ENCODE measurements at places on chromosomes 4 and X.

DNA sequence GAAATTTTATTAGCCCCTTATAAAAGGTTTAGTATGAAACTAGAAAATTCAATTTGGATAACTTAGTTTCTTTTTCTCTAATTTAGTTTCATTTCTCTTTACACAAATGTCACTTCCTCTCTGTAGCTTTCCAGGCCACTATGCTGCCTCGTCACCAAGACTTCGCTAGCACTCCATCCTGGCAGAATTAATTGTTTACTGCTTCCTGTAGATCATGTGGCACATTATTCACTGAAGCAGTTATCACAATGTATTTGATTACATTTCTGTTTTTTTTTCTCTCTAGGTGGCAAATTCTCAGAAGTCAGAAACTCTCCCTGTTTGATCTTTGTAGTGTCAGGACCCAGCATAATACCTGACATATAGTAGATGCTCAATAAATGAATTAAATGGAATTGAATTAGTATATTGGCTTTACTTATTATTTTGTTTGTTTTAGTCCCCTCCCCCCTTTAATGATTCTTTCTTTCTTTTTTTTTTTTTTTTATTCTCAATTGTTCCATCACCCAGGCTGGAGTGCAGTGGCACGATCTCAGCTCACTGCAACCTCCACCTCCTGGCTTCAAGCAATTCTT, 9.3 kb upstream of the SAT1 start:
- no peak for DNase-seq

DNA sequence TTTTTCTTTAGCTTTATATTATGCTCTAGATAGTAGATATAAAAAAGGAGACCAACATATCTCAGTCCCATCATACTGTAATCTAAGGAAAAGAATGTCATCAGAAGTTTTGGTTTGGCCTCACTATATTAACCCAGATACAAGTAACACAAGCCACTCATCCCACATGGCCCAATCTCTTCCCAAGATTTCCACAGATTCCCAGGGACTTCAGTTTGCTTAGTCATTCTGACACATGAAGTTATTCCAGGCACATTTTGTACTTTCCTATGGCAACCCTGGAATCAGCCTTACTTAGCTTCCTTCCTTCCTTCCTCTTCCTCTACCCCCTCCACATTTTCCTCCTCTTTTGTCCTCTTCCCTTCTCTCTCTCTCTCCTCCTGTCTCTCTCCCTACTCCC, 21.7 kb upstream of the DCLK2 start:
- DNase-seq, result no peak

GRCh38 chr4:23932901-23933308, 43.1 kb upstream of the PPARGC1A start:
- no peak for DNase-seq

DNA sequence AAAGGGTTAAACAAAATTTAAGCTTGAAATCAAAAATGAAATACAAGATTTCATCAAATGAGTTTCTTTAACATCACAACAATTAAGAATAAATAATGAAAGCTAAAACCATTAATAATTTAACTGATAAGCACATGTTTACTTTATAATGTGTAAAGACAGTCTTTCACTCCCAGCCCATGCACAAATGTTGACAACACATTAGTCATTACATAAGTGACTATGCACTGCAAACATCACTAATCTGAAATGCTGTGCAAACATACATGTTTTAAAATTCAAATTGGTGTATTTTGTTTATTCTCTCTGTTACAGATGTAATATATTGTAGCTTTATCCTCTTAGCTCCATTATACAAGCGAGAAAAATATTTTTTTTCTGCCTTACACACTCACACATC, 220.6 kb upstream of the CPXCR1 start:
- no peak for DNase-seq

- DNase-seq, result peak; percentile 16
These were observed 298.8 kb upstream of the TAPT1 start for GRCh38 chr4:16524911-16525554.

- peak; percentile 3 for DNase-seq
These were observed 8.1 kb downstream of the MBNL3 start for GRCh38 chrX:132480581-132481203.

- no peak for DNase-seq
These were observed 232.3 kb downstream of the FRMPD4 start for GRCh38 chrX:12370497-12370986.

- DNase-seq, result no peak
These were observed 949.9 kb downstream of the TECRL start for GRCh38 chr4:63459329-63459728.

DNA sequence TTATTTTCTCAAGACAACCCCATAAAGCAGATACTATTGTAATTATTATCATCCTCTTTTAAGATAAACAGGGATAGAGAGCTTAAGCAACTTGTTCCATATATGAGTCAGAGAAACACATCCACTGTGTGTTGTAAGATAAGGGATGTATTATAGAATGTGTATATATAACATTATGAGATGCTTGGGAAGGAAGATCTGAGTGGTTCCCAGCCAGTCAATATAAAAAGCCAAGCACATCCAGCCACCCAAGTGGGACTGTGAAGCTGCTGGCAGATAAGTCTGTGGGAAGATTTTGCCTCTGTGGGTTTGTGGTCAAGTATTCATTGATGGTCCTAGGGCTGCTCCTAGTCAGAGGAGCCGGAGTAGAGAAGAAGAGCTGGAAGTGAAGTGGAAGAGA, 16.5 kb upstream of the BMPR1B start:
- DNase-seq, result peak; percentile 59

DNA sequence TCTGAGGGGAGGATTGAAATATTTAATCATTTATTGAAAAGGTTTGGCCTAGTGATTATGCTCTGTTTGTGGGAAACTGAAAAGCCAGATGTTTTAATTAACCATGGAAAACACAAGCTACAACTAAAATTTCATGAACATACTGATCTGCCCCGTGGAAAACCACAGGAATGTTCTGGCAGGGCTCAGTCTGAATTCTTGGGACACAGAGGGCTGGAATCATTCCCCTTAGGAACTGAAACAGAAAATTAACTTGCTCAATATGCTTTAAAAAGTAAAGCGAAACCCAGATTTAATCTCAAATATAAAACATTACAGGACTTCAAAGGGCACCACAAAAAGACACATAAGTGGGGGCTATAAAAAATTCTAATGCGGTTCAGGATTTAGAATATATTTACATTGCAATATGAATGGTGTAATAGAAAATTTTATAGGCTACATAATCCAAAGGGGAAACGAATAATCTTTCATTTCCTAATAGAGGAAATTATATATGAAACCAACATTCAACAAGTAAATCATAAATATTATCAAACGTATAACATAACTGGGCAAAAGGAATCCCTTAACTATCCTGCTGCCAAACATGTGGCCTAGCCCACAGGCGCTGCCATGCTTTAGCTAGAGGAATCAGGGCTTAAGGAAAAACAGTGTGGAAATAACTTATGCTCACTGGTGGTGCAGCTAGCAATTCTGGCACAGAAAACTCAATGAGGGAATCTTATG, 70.9 kb downstream of the APBB2 start:
- peak; percentile 95 for DNase-seq

- DNase-seq, result no peak
These were observed 43.0 kb upstream of the TAPT1 start for GRCh38 chr4:16269240-16269639.

- peak; percentile 31 for DNase-seq
These were observed 154.3 kb upstream of the EDNRA start for GRCh38 chr4:147326591-147326990.

GRCh38 chrX:132119821-132120515, 7.9 kb downstream of the FRMD7 start:
- no peak for DNase-seq

- DNase-seq, result no peak
These were observed 16.1 kb downstream of the BCOR start for GRCh38 chrX:40081679-40082068.

DNA sequence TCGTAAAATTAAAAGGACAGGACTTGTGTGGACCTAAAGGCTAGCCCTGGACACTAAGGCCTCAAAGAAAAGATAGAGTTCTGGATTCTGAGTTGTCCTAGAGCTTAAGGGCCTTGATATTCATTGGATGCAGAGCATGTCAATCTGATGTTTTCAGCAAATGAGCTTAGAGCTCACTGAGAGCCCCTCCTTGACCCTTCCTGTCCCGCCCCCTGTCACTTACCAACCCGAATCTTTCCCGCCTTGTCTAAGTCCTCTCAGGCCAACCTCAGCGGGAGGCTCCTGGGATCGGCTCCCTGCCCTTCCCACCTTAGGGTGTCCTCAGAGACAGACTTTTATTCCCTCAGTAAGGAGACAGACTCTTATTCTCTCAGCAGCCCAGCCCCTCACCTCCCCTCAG, at the start of gene CT47C1:
Gene CT47C1 (plus strand): TSS at position 250 of the 400 bp plus-strand sequence. CDS start 233 bp downstream, outside the sequence.
- DNase-seq, result peak; percentile 3

GRCh38 chr4:142961866-142962265, 115.8 kb upstream of the INPP4B start:
- no peak for DNase-seq

DNA sequence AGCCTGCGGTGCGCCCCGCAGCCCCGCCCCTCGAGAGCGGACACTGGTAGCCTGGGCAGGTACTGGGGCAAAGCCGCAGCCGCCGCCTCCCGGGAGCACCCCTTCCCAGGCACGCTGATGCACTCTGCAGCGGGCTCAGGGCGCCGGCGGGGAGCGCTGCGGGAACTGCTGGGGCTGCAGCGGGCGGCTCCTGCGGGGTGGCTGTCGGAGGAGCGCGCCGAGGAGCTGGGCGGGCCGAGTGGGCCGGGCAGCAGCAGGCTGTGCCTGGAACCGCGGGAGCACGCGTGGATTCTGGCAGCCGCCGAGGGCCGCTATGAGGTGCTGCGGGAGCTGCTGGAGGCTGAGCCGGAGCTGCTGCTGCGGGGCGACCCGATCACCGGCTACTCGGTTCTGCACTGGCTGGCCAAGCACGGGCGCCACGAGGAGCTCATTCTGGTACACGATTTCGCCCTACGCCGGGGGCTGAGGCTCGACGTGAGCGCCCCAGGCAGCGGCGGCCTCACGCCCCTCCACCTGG, 401 bp downstream of the SOWAHD start:
- no peak for DNase-seq

GRCh38 chr4:7673121-7673520, 238.4 kb upstream of the PSAPL1 start:
- peak; percentile 50 for DNase-seq

GRCh38 chr4:163167333-163167626, 590 bp upstream of the NAF1 start:
- peak; percentile 15 for DNase-seq

Measured in iris pigment epithelial cell (primary cell).